Esophagus squamous epithelium (tissue), 5 donors: ENCODE measurements at places on chromosomes 7 and 10.

DNA sequence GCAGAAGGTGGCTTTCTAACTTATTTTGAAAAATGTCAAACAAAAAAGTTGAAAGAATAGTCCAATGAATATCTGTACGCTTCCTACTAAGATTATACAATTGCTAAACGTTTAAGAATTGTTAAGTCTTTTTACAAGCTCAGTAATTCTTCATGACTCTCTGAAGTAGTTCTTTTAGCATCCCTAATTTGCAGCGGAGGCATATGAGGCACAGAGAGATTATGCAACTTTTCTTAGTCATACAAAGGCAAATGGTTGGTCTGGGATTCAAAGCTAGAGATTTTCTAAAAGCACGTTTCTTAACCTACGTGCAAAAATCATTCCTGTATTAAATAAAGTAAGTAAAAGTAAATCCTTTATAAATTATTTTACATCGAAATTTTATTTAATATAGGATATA lies 254.2 kb downstream of the MAGI2 start:
- DNase-seq: no peak

DNA sequence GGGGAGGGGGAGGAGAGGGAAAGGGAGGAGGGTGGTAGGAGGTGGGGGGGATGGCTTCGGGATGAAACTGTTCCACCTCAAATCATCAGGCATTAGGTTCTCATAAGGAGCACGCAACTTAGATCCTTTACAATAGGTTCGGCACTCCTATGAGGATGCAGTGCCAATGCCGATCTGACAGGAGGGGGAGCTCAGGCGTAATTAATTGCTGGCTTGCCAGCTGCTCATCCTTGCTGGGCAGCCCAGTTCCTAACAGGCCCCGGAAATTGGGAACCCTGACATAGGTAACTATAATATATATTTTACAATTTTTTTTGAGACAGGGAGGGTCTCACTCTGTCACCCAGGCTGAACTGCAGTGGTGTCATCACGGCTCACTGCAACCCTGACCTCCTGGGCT lies 118.8 kb upstream of the SFMBT2 start:
- DNase-seq: no peak

DNA sequence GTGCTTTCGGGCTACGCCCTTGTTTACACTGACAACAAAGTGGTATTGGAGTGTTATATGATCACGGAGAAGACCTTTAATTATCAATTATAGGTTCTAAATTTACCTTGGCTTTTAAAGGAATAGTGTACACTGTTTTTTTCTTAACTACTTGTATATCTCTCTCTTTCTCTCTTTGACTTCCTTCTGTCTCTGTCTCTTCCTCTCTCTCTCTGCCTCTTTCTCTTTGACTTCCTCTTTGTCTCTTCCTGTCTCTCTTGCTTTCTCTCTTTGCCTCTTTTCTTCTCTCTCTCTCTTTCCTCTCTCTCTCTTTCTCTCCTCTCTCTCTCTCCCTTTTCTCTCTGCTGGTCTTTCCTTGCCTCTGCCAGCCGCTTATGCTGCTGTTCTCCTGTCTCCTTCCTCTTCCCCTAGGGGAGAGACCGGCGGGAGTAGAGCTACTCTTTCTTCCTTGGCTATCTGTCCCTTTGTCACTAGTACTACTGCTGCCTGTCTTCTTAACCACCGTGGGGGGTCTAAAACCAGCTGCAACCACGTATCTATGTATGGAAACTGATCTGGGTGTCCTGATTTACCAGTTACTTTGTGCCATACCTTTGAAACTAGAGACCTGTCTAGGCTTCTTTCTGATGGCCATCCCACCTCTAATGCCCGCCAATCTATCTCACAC lies 36.9 kb upstream of the GSDME start:
- no peak for DNase-seq

DNA sequence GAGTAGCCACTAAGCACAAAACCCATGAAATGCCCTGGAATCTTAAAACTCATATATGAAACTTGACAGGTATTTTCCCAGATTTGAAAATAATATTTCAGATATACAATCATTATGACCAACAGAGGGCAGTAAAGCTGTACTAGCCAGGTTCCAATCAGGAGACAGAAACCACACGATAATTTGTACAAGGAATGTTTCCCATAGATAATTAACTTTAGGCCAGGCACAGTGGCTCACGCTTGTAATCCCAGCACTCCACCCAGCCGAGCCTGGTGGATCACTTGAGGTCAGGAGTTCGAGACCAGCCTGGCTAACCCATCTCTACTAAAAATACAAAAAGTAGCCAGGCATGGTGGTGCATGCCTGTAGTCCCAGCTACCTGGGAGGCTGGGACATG lies 31.0 kb upstream of the NUB1 start:
- no peak for DNase-seq

DNA sequence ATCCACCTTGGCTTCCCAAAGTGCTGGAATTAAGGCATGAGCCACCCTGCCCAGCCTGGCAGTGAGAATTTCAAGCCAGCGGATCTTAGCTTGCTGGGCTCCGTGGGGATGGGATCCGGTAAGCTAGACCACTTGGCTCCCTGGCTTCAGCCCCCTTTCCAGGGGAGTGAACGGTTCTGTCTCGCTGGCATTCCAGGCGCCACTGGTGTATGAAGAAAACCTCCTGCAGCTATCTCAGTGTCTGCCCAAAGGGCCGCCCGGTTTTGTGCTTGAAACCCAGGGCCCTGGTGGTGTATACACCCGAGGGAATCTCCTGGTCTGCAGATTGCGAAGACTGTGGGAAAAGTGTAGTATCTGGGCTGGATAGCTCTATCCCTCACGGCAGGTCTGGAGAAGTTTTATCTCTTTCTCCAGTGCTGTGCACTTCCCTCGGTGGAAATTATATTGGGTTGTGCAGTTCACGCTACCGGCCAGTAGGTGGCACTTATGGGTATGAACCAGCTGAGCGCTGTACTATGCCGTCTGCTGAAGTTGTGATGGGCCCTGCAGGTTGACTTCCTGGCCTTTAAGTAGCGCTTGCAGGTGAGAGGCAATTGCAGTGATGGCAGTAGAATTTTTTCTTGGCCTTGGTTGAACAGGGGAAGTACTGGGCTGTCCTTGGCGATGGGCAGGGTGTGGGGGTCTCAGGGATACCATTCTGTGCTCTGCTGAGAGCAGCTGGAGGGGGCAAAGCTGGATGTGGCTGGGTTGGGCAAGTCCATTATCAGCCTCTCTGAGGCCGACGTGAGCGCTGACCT lies 138.0 kb upstream of the MTPN start:
- no peak for DNase-seq

GRCh38 chr10:61883371-61884025 lies 18.0 kb upstream of the ARID5B start:
- DNase-seq: no peak

GRCh38 chr10:121514141-121514865 lies 83.9 kb downstream of the FGFR2 start:
- no peak for DNase-seq
